ENCODE measurements at places on chromosomes 12 and 14. TPM values are rescaled to one million over a fixed set of nuclear protein-coding genes. Genes with fewer than 3 reads are reported as not detected.
A peak's percentile ranks its signal among the peaks of the same experiment; 100 is the strongest.

GRCh38 chr12:18749386-18749957, 11.6 kb downstream of the CAPZA3 start:
- no peaks in the 10 kb centered on the region for H3K36me3 ChIP-seq
- H3K27me3 ChIP-seq, result no peaks in the 10 kb centered on the region
- no peaks in the 10 kb centered on the region for H3K4me1 ChIP-seq

DNA sequence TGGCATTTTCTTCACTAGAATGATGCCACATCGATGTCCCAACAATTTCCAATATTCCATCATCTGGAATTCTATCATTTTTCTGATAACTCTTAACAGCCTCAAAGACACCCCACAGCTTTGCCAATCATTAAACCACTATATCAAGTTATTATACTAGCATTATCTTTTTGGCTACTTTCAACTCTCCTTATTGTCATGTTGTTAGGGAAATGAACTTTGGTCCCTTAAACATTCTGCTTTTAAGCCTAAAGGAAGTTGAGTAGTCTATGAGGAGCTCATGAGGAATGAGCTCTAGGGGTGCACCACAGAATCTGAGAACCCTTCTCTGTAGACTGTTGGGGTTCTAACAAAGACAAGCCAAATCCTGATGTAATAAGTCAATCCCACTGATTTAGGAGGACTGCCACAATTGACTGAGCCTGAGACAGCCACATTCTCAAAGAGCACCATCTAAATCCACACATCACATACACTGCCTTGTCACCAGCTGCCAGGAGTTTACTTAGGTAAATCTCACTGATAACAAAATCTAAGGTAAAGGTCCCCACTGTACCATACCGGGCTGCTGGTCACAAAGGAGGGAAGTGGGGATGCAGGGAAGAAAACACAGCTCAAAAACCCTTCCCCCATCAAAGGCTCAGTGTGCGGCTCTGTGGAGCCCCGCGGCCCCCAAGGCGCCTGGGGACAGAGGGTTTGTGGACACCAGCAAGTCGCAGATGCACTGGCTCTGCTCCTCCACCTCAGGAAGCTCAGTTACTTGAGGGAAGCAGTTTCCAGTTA, 58.2 kb downstream of the SETD3 start:
- no peaks in the 10 kb centered on the region for H3K36me3 ChIP-seq
- H3K27ac ChIP-seq, result no peak overlapping the region
- no peaks in the 10 kb centered on the region for H3K27me3 ChIP-seq
- no peak for DNase-seq

GRCh38 chr12:72679147-72679757, 407.1 kb downstream of the TRHDE start:
- no peak for DNase-seq
- H3K36me3 ChIP-seq, result no peaks in the 10 kb centered on the region
- H3K27me3 ChIP-seq, result no peaks in the 10 kb centered on the region
- H3K27ac ChIP-seq, result no peak overlapping the region
- no peaks in the 10 kb centered on the region for H3K4me1 ChIP-seq
- H3K4me3 ChIP-seq, result no peak overlapping the region

The PTPRR gene
- total RNA-seq, result 0.46 TPM

The SPX gene
- not detected for total RNA-seq

DNA sequence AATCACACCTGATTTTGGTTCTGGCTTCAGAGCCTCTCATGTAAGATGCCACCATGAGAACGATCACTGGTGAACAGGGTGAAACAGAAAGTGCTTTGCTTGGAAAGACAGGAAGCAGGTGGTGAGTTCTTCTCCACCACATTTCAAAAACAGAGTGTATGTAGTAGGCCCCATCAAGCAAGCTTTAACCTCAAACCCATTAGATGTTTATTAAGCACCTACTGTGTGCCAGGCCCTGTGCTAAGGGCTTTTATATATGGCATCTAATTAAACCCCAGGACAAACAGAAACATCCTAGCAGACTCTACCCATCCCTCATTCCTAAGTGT, 47.8 kb upstream of the MED13L start:
- no peaks in the 10 kb centered on the region for H3K4me1 ChIP-seq
- no peak overlapping the region for H3K4me3 ChIP-seq
- no peak for DNase-seq
- H3K36me3 ChIP-seq, result no peaks in the 10 kb centered on the region
- no peak overlapping the region for H3K27ac ChIP-seq

The FBXL14 gene
- 11.3 TPM for total RNA-seq

- H3K4me3 ChIP-seq, result no peak overlapping the region
- no peaks in the 10 kb centered on the region for H3K36me3 ChIP-seq
- no peaks in the 10 kb centered on the region for H3K27me3 ChIP-seq
These were observed 421.8 kb upstream of the PDE3A start for GRCh38 chr12:19946550-19946949.

The XRCC3 gene
- 27.2 TPM for total RNA-seq

The PTHLH gene
- total RNA-seq, result 1.1 TPM

The MYO1H gene
- total RNA-seq, result not detected

- peaks cover 14% of the 10 kb centered on the region for H3K4me1 ChIP-seq
- DNase-seq, result peak; percentile 80
- no peaks in the 10 kb centered on the region for H3K36me3 ChIP-seq
- H3K27ac ChIP-seq, result peak overlapping the region; percentile 31
These were observed 57.9 kb upstream of the PNMA1 start for GRCh38 chr14:73771848-73772638.

DNA sequence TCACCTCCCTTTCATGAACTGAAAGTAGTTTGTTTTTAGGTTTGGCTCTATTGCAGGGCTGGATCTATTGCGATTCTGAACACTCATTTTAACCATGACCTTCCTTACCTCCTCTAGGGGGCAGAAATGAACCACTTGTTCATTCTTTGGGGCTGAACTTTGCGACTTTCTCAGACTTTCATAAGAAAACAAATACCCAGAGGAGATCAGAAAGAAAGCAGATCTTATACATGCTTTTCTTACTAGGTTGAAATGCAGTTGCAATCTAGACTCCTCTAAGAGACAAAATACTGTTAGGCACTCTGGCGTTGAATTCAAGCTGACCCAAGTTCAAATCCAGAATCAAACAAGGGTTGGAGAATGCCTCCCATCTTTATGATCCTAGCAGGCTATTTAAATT, 32.6 kb upstream of the PLEKHG3 start:
- H3K4me3 ChIP-seq, result no peak overlapping the region
- no peaks in the 10 kb centered on the region for H3K4me1 ChIP-seq
- peak; percentile 59 for DNase-seq
- no peak overlapping the region for H3K27ac ChIP-seq

DNA sequence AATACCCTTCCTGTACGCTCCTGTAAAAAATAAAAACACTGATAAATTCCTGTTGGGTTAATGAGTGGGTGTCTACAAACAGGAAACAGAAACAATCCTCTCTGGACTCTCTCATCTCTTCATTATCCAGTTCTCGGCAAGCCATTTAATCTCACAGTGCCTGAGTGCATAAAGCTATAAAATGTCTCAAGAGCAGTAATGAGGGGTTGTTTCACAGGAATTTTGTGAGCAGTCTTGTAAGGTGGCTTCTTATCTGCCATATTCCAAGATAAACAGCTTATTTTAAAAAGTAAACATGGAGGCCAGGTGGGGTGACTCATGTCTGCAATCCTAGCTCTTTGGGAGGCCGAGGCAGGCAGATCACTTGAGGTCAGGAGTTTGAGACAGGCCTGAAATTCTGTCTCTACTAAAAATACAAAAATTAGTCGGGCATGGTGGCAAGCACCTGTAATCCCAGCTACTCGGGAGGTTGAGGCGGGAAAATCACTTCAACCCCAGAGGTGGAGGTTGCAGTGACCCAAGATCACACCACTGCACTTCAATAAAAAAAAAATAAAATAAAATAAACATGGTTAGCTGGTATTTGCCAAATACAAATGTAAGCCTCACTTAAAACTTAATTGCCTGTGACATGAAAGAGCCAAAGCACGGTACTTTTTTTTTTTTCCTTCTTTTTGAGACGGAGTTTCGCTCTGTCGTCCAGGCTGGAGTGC, 54.0 kb downstream of the CLIP1 start:
- H3K4me1 ChIP-seq, result peaks cover 31% of the 10 kb centered on the region
- H3K36me3 ChIP-seq, result no peaks in the 10 kb centered on the region
- DNase-seq, result peak; percentile 39
- H3K27ac ChIP-seq, result peak overlapping the region; percentile 57

DNA sequence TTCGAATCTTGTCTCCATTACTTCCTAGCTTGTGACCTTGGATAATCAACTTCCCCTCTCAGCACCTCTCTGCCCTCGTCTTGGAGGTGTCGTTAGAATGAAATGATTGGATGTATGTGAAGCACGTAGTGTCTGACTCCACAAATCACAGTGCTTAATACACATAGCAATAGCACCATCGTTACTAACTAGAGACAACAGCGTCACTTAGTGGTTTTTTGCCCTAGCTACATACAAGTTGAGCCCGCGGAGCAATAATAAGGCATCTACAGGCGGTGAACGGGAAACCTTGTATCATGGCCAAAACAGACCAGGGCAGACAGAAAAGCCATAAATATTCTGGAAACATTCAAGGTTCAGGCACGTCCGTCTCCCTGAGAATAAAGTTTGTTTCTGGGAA, 154.9 kb downstream of the ASCL4 start:
- no peaks in the 10 kb centered on the region for H3K27me3 ChIP-seq
- no peak for DNase-seq
- no peak overlapping the region for H3K4me3 ChIP-seq
